ENCODE measurements at places on chromosomes 7 and 10.

DNA sequence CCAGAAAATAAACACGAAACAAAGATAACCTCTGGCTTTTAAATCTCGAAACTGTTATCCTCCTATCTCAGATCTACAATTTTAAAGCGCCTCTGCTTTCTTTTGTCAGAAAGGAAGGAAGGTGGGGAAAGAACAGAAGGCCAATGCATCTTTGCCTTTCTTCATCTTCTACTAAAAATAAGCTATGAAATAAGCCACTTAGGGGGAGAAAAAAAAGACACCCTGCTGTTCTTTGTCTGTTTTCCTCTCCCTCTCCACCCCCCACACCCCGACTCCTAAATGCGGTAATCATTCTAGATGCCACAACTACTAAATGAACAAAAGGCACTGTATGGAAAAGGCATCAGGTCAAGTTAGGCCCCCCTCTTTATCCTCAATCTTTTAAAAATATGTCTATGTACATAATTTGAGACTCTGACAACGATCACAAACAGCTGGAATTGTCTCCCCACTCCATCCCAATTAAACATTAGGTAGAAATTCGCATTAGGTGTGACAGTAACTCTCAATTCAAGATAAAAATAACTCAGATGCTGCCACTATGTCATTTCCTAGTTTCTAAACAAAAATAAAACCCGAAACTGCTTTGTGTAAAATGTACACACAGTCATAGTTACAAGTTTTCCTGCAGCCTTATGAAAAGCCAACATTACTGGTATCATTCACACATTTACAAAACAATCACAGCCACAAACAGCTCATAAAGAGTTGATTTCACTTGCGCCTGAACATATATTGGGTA, 2.4 kb downstream of the UBE2H start:
- DNase-seq = peak; percentile 73

DNA sequence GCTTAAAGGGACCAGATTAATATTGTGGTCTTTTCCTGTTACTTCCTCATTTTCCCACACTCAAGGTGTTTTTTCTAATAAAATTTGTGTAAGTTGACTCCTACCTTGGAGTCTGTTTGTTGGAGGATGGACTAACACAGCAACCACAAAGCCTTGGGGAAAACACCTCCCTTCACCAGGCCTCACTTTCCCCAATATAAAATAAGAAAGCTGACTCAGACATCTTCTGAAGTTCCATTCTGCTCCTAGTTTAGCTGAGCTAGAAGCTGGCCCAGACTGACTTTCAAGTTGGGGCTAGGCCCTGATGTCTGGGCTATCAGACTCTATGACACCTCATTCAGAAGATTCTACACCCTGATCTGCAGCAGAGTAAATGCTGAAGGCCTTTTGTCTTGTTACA, 73.0 kb upstream of the ADRB1 start:
- DNase-seq = no peak

- no peak for DNase-seq
These were observed 5.3 kb upstream of the LAMB1 start for GRCh38 chr7:108008240-108008639.

- DNase-seq = no peak
These were observed 781 bp downstream of the ZNF727 start for GRCh38 chr7:64046041-64046389.

DNA sequence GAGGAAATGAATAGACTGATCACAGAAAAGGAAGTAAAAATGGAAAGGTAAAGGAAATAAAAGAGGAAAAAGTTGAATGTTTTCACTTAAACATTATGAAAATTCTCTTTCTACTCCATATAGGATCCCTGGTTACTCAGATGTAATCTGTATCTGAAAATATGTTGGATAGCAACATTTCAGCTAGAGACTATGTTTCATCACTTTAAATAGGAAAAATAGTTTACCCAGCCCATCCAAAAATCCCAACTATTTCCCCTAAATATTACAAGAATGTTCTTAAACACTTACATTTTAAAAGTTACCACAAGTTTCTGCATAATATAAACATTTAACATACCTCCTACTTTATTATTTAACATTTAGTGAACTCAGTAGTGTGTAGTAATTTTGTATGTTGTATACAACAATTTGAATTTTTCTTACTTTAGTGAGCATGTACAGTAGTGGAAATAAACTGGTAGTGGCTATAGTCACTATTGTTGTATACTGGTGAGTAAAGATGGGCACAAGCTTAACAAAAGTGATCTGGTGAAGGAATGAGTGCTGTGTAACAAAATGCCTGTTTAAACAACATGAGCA, 27.1 kb downstream of the SLF2 start:
- no peak for DNase-seq

- DNase-seq = no peak
These were observed 8.2 kb downstream of the MYOF start for GRCh38 chr10:93473804-93474472.

DNA sequence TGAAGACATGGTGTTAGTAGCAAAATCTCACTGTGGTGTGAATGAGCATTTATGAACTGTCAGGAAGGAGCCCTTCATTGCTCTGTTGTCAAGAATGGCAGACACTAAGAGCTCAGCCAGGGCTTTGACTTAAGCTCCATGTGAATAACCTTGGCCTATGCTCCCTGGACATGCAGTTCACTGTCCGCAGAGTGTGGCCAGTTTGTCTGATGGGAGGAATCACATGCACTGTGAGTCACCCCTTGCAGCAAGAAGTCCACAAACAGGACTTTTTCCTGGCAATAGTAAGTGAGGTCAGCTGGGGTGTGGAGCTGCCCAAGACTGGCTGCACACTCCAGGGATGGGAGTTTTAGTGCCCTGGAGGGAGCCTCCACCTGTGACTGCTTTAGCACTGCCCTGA, 49.5 kb downstream of the ZNF37A start:
- no peak for DNase-seq

DNA sequence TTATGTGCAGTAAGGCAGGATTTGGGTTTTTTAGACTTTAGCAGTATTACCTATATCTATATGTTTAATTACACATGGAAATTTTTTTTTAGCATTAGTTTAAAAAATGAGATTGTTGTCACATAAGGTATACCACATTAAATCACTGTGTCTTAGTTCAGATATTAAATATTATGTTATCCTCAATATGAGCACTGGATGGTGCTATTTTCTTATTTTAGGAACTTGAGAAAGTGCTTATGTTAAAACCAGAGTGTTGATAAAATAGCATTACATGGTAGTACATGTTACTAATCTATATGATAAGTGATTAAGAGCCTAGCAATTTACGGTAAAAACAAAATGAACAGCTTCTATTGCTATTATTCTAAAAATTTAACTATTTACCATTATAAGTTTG, 28.8 kb downstream of the MIOS start:
- DNase-seq = no peak

GRCh38 chr10:51687296-51687695, 12.1 kb downstream of the CSTF2T start:
- DNase-seq = no peak

GRCh38 chr7:5423976-5424748, 528 bp upstream of the TNRC18 start:
- peak; percentile 98 for DNase-seq

- peak; percentile 76 for DNase-seq
These were observed 72.0 kb downstream of the FAM53B start for GRCh38 chr10:124672181-124672638.

GRCh38 chr10:95133997-95134396, 60.0 kb upstream of the ACSM6 start:
- no peak for DNase-seq

DNA sequence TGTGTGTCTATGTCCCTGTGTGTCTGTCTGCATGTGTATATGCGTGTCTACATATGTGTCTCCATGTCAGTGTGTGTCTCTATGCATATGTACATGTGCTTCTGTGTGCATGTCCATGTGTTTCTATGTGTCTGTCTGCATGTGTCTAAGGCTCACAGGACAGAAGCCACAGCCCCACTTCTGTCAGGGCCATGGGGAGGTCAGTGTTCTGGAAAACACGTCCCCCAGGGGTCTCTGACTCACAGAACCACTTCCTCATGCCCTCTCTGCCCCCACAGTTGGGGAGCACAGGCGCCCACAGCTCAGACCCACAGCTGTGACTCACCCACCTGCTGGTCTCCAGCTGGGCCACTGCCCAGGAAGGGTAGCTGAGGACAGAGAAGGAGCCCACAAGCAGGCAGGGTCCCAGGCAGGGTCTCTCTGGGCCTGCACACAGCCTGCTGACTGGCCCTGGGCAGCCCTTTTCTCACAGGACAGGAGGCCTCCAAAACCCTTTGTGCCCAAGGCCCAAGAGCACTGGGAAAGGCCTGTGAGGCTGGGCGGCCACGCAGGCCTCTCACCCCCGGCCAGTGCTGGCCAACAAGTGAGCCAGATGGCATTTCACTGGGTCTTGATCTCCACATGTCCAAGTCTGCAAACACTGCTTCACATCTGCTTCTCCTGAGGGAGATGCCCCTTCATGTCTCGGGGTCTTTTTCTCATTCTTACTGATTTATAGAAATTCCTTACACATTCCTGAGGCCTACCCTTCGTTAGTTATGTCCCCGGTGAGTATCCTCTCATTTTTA, 102.9 kb upstream of the FAM20C start:
- DNase-seq = no peak

- no peak for DNase-seq
These were observed 803 bp upstream of the STK31 start for GRCh38 chr7:23709081-23709750.

- DNase-seq = no peak
These were observed 11.8 kb upstream of the OPN4 start for GRCh38 chr10:86642499-86642898.

DNA sequence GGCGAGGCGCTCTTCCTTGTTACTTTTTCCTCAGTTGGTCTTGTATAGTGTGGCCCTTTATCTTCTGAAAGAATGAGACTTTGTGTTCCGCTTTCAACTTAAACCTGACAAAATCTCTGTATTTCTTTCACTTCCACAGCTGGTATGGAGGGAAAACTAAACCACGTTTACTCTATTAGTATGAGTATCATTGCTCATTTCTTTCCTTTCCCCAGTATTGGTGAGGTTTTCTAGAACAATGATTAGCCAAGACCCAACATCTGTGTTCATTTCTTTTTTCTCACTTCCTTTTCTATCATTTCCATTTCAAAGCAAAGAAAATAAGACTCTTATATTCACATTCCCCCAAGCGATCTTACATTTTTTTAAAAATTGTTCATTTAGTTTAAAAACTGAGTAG, 165.3 kb downstream of the PAXIP1 start:
- no peak for DNase-seq

- DNase-seq = peak; percentile 77
These were observed 732.8 kb downstream of the ZWINT start for GRCh38 chr10:55628260-55628701.

DNA sequence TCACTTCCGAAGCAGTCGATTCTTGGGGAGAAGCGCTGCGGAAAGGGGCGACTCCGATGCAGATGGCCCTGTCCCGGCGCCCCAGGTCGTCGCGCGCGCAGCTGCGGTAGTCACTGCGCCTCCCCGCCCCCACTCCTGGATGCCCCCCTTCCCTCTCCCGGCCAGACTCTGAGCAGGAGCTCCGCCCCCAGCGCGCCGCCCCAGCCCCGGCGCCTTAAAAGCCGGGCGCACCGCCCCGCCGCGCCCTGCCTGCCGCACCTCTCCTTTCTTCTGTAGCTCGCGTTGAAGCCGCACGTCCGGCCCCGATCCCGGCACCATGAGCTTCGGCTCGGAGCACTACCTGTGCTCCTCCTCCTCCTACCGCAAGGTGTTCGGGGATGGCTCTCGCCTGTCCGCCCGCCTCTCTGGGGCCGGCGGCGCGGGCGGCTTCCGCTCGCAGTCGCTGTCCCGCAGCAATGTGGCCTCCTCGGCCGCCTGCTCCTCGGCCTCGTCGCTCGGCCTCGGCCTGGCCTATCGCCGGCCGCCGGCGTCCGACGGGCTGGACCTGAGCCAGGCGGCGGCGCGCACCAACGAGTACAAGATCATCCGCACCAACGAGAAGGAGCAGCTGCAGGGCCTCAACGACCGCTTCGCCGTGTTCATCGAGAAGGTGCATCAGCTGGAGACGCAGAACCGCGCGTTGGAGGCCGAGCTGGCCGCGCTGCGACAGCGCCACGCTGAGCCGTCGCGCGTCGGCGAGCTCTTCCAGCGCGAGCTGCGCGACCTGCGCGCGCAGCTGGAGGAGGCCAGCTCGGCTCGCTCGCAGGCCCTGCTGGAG, at the start of gene INA:
Gene INA, plus strand, starts transcription at position 243 of the 817 bp plus-strand sequence. Its CDS starts 74 bp downstream, at position 317.
- DNase-seq = peak; percentile 94

- no peak for DNase-seq
These were observed 186.8 kb downstream of the CUX1 start for GRCh38 chr7:102004229-102004628.

GRCh38 chr10:64097391-64098122, 576.4 kb downstream of the REEP3 start:
- no peak for DNase-seq

Measured in neural progenitor cell (in vitro differentiated cells).